Progenitor cell of endocrine pancreas (in vitro differentiated cells): ENCODE measurements at places on chromosomes 4 and X.

DNA sequence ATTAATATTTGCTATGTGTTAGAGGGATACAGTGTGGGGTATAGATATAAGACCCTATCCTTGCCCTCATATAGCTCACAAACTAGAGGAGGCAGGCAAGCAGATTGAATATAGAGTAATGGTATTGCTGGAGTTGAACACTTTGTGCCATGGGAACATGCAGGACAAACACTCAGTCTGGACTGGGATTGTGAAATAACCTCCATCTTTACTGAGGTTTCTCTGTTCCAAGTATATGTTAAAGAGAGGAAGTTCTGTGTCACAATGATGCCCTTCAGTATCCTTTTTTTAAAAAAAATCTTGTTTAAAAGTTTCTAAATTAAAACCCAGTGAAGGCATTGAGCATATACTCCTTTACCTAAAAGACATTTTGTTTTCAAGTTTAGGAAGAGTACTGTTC, 8.7 kb downstream of the FABP2 start:
- DNase-seq, result no peak

GRCh38 chr4:28256295-28256694, 1395.7 kb downstream of the STIM2 start:
- DNase-seq, result no peak

DNA sequence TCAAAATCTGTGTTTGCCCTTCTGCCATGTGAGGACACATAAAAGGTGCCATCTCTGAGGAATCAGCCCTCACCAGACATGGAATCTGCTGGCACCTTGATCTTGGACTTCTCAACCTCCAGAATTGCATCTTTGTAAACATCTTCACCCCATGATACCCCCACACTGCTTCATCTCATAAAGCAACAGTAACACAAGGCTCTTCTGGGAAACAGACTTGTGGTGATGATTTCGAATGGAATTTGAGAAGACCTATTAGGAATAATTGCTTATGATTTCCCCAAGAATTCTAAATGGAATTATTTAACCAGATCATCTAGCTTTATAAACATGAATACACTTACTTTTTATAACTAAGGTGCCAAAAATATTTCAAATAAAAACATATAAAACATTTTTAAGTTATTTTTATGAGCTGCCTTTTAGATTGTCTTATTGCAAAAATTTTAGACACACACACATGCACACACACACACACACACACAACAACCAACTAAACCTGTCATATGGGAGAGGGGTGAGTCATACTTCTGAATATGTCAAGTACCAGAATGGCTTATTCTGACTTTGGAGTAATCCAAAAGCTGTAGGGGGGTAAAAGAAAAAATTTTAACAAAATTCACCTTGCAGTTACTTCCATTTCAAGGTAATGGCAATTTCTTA, 82.0 kb downstream of the USP46 start:
- DNase-seq, result no peak

DNA sequence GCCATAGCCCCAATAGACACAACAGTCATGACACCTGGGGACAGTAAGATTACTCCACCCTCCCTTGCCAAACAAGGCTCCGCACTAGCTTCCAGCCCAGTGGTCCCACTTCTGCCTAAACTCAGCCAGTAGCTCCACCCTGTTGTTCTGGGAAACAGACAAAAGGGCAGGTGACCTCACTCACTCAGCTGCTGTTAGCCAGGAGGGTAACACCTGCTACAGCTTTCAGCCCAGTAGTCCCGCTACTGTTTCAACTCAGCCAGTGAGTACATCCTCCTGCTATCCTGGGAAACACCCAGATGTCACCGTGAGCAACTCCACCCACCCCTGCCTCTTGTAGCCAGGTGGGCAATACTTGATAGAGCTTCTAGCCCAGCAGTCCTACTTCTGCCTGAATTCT, 162.7 kb upstream of the CPXCR1 start:
- no peak for DNase-seq

- DNase-seq, result no peak
Observed at GRCh38 chr4:168536448-168536847, 39.6 kb downstream of the PALLD start.

DNA sequence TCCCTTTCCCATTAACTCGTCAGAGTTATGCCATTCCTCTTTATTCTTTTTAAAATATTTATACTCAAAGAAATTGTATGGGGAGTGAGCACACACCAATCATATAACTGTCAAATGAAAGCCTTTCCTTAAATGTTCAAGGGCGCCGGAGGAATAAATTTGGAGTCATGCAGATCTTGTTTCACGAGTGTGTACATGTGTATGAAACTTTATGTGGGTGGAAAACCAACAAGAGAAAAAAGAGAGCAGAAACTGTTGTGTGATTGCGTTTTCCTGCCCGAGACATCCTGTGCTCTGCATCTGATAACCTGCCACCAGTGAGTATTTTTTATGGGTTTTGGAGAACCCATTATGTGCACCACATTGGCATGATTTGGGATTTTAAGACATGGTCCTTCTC, 88.3 kb downstream of the FHDC1 start:
- DNase-seq, result no peak

DNA sequence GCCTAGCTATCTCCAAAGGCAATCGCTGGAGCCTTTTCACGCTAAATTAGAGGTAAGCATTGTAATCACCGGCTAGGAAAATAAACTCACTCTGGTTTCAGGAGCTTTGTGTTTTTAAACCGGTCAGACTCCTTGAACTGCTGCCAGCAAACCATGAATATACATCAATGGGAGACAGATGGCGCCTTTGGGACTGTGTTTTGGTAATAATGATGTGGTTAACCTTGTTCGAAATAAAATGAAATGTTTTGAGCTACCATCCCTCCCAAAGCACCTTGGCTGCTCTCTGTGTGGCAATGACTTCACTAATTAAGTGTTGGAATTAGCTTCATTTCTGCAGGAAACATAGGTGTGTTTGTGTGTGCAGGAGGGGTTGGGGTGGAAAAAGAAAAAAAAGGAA, 65.3 kb downstream of the CLNK start:
- DNase-seq, result no peak

DNA sequence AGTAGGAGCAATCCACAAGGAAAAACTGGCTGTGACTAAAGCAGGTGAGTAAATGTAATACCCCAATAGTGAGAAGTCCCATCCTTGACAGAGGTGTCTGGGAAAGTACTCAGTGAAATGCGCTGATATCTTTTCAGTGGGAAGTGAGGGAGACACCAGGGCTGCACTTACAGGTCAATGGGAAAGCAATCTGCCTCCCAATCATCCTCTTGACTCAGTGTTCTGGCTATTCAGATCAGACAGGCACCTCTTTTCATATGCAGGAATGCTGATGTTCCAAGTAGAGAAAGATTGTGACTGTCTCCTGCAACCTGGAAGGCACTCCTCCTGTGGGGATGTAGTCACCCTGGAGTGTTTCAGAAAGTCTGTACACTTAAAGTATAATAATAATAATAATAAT, 39.9 kb upstream of the SPIN2A start:
- DNase-seq, result no peak

DNA sequence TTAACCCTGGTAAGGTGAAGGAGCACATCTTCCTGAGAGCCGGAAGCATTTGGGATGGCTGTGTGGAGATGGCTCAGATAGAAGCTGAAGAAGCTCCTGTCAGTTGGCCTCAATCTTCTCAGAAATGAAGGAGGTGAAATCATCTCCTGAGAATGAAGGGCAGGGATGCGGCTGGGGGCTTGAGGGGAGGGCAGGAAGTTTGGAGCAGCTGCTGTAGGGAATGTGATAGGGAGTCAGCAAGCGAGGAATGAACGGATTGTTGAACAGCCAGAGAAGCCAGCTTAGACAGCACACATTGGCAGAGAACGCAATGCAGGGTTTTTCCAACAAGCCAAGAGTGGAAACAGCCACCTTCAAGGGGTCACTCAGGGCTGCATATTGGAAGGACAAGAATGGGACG, 10.0 kb downstream of the KCNE5 start:
- DNase-seq, result no peak

DNA sequence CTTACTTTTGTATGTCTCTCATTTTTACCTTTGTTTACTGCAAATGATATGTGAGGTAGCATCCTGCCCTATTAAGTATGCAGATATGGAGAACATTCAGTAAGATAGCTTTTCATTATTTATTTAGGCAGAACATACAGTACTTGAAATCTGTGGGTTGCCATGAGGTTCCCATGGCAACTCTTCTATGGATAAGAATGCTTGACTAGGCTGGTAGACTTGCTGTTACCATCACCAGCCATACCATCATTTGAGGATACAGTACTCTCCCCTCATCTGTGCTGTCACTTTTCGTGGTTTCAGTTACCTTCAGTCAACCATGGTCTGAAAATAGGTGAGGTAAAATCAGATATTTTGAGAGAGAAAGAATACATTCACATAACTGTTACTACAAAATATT, 56.7 kb downstream of the NAF1 start:
- DNase-seq, result no peak

DNA sequence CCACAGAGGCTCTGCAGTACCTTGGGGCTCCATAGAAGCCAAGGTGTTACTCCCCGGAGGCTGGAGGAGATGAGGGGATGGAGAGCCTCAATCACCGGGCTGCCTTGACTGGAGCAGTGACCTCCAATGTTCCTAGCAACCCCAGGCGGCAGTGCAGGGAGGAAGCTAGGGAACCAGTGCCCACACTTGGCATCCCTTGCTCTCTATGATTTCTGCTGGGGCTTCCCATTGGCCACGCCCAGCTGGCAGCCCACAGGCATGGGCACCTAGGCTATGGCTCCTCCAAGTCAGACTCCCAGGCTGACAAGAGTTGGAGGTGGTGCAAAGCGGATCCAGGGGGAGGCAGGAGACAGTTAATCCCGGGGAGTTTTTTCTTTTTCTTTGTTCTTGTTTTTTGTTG, 229.7 kb downstream of the EVC2 start:
- no peak for DNase-seq

GRCh38 chr4:177879851-177880250, 437.6 kb upstream of the AGA start:
- DNase-seq, result no peak

- DNase-seq, result no peak
Observed at GRCh38 chr4:109319684-109320083, 17.2 kb upstream of the COL25A1 start.

DNA sequence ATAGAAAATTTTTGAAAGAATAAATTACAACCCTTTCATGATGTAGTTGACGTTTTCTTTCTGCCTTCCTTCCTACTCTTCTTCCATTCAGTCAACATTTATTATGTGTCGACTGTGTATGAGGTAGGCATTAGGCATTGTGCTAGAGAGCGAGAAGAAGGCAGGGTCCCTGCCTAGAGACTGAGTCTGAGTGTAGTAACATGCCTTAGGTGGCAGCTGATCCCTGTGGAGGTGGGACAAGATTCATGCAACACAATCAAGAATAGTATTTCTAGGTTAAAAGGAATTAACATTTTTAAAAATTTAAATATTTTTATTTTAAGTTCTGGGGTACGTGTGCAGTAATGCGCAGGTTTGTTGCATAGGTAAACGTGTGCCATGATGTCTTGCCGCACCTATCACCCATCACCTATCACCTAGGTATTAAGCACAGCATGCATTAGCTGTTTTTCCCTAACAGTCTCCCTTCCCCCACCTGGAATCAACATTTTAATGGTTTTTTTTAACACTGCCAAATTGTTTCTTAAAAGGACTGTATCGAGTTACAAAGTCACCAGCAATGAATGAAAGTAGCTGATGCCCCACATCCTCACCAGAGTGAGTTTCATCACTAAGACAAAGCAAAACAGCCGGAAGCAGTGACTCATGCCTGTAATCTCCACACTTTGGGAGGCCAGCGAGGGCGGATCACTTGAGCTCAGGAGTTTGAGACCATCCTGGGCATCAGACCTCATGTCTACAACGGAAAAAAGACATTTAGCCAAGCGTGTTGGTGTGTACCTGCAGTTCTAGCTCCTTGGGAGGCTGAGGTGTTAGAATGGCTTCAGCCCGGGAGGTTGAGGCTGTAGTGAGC, 84.0 kb downstream of the WWC2 start:
- no peak for DNase-seq
